ENCODE measurements at places on chromosomes 11 and 22.

DNA sequence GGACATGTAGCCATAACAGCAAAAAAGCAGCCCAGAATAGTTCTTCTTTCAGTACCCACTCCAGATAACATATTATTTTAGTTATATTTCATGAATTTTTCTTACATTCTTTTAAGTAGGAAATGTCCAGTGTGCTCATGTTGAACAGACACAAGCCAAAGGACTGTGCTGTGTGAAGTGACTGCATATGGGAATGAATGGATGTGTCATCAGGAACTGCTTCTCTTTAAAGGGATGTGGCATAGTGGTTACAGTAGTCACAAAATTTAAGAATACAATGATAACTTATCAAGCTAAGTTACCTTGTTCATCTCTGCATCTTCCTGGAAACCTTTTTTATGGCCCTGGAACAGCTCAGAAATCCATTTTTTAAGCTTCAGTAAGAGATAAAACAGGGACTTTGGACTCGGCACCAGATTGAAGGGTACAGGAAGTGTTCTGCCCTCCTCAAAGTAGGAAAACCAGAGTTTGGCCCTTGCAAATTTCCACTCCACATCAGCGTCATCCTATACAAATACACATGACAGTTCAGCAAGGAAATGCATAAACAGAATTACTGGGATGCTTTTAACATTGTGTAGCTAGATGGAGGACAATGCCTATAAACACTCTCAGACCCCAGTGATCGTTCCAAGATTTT lies 112.8 kb downstream of the TRPC6 start:
- no peak for DNase-seq

GRCh38 chr22:30869667-30870395 lies 98.7 kb downstream of the MORC2 start:
- DNase-seq: no peak

- no peak for DNase-seq
Measured at GRCh38 chr11:56659755-56660154, 3.7 kb upstream of the OR5AR1 start.

DNA sequence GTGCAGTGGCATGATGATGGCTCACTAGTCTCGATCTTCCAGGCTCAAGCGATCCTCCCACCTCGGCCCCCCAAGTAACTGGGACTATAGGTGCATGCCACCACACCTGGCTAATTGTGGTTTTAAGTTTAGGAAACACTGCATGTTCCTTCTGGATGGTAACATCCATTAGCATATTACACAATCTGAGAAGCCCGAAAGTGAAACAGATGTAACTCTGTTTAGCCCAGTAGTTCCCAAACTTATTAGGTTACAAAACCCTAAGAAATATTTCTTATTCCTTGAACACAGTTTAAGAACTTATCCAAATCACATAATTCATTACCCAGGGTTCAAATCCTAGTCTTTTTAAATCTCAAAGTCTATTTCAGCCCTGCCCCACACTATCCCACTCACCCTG lies 28.3 kb downstream of the POLDIP3 start:
- no peak for DNase-seq

- no peak for DNase-seq
Measured at GRCh38 chr11:110955776-110956175, 243.5 kb upstream of the ARHGAP20 start.

DNA sequence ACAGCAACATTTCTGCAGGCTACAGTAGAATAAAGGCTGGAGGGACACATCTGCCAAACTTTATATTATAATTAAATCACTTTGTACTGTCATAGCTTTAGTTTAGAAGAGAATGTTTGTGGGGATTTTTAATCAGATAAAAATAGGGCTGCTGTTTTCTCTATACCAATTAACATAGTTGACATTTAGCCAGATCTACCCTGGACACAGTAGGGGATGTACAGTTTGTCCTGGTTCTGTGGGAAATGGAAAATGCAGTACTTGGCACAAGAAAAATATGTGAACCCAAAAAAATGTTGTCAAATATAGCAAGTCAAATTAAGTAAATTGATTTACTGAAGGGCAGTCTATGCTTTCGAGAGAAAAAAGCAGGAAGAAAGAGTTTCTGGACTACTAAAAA lies 20.8 kb upstream of the PICALM start:
- no peak for DNase-seq

- DNase-seq: no peak
Measured at GRCh38 chr11:90476442-90477007, 253.7 kb upstream of the CHORDC1 start.

- no peak for DNase-seq
Measured at GRCh38 chr11:68541116-68541515, 80.6 kb downstream of the PPP6R3 start.

DNA sequence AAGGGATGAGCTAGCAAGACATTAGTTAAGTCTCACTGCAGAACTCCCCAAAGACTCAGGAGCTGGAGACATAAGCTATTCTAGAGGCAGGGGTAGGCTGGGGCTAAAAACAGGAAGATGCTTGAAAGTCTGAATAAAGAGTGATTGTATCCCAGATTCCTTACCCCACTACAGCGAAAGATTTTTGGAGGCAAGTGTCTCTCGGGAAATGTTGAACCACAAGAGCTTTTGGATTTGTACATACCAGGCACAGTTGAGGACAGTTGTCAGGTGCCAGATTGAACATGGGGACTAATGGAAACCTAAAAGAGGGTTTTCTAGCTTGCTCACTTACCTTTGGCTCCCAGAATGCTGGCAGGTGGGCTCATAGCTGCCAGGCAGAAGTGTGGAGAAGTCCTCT lies 43.5 kb upstream of the OR9Q1 start:
- no peak for DNase-seq

DNA sequence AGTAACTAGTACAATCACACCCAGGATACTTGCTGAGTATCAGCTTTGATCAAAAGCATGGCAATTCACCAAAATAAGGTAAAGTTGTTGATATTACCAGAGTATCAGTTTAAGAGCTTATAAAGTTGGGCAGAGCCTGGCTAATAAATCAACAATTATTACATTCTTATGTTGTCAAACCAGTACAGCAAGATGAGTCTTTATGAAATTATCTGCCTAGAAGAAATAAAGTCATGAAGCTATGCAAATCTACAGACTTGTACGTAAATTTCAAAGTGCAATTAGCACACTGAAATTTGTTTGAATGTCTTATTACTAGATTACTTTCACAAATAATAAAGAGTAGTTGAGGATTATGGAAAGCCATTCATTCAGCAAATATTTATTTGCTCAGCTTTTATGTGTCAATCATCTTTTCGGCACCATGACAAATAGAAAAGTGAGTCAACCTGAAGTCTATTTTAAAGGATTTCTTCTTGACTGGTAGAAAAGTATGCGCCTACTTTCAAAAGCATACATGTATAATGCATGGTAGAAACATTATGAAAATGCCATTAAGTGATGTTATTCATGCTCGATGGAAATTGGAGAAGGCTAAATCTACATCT lies 5.0 kb upstream of the ANO3 start:
- DNase-seq: no peak

GRCh38 chr22:23681026-23681809 lies 9.6 kb upstream of the RGL4 start:
- no peak for DNase-seq

- DNase-seq: no peak
Measured at GRCh38 chr22:42693055-42693762, 27.5 kb downstream of the A4GALT start.

DNA sequence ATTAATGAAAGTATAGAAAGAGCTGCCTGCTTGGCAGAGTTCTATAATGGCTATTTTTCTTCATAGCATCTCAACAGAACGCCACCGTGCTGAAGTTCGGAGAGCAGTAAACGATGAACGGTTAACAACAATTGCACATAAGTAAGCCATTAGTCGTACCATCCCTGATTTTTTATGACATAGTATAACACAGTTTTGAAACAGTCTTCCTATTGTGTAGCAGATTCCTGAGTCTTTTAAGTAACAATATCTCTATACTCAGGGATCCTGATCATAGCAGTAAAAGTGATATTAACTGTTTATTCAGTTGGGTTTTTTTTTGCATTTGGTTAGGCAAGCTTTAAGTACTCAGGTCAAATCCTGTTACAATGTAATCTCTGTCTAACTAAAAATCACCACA lies 8.4 kb downstream of the EMSY start:
- no peak for DNase-seq

- no peak for DNase-seq
Measured at GRCh38 chr11:59842316-59842715, 3.0 kb downstream of the CBLIF start.

GRCh38 chr11:46370253-46370652 lies 11.2 kb upstream of the MDK start:
- no peak for DNase-seq

DNA sequence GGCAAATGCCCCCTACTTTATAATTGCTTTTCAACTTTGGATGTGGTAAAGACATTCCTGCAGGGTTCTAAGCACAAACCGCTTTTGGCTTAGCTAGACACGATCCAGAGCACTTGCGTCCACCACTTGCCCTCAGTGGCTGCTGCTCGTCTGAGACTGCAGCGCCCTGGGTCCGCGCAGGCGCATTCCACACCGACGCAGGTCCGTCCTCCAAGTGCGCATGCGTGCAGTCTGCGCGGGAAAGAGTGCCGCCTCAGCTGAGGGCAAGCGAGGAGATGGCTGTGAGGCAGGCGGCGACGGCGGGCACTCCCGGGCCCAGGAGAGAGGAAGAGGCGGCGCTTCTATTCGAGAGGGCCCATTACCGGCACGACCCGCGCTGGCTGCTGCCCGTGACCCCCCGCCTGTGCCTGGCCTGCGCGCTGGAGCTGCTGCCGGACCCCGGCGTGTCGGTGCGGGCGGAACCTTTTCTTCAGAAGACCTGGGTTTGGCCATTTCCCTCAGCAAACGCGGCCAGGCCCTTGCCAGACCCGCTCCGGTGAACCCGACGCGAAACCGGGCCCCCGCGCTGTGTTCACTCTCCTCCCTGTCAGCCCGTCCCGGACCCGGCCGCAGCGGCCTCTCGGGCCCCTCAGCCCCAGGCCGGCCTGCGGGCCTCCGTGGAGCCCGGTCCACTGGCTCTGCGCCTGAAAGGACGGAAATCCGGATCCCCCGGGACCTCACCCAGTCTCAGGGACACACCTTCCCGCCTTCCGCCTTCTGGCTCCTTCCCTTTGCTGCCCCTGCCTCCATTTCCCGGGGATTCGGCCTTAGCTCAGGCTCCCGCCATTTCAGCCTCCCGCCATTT lies at the start of gene MEI1:
Gene MEI1, plus strand, starts transcription at position 240 of the 844 bp plus-strand sequence. Its CDS starts 36 bp downstream, at position 276.
- peak; percentile 79 for DNase-seq

DNA sequence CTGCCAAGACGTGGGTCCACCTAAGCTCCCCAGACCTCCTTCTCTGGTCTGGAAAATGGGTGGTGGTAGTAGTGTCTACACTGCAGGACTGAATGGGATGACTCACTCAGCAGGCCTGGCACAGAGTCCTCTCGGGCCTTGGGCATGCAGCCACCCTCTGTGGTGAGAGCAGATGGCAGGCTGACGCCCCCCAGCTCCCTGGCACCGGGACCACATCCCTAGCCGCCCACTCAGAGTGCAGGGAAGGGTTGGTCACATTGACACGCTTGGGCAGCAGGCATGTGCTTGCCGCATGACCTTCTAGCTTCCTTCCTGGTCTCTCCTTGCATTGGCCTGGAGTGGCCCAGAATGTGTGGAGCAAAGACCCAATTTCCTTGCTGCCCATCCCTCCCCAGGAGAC lies 30.7 kb upstream of the PRODH start:
- no peak for DNase-seq

- no peak for DNase-seq
Measured at GRCh38 chr22:37805810-37806277, 1.9 kb upstream of the GCAT start.

- no peak for DNase-seq
Measured at GRCh38 chr11:132099692-132100091, 729.3 kb downstream of the NTM start.

GRCh38 chr22:29385151-29385704 lies 3.1 kb downstream of the AP1B1 start:
- DNase-seq: no peak

- no peak for DNase-seq
Measured at GRCh38 chr11:119169282-119169719, 776 bp downstream of the NLRX1 start.

DNA sequence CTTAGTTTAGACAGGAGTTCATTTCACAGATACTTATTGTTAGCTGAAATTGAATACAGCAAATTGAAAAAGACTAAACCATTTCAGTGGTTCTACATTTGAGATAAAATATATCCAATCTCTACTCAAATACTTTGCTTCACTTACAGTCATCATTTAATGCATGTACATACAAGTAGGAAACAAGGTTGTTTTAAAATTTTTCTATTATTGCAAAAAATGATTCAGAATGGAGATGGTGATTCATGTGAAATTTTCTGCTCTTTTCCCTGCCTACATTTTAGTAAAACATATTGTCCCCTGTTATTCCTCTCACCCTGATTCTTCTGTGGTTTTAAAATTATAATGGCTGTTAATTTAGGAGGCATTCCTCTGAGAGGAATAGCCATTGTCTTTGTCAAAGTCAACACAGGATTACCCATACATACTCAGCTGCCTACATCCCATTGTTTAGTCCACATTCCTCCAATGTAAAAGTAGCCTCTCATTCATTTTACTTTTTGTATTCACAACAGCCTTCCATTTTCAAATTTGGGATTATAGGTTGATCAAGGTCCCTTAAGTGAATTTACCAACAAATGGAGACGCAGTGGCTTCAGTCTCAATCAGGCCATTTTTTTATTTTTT lies 60.1 kb downstream of the TRPC6 start:
- DNase-seq: no peak

- no peak for DNase-seq
Measured at GRCh38 chr11:396948-397548, 3.0 kb downstream of the PKP3 start.

GRCh38 chr11:95092549-95093324 lies 3.1 kb downstream of the ENDOD1 start:
- DNase-seq: no peak

DNA sequence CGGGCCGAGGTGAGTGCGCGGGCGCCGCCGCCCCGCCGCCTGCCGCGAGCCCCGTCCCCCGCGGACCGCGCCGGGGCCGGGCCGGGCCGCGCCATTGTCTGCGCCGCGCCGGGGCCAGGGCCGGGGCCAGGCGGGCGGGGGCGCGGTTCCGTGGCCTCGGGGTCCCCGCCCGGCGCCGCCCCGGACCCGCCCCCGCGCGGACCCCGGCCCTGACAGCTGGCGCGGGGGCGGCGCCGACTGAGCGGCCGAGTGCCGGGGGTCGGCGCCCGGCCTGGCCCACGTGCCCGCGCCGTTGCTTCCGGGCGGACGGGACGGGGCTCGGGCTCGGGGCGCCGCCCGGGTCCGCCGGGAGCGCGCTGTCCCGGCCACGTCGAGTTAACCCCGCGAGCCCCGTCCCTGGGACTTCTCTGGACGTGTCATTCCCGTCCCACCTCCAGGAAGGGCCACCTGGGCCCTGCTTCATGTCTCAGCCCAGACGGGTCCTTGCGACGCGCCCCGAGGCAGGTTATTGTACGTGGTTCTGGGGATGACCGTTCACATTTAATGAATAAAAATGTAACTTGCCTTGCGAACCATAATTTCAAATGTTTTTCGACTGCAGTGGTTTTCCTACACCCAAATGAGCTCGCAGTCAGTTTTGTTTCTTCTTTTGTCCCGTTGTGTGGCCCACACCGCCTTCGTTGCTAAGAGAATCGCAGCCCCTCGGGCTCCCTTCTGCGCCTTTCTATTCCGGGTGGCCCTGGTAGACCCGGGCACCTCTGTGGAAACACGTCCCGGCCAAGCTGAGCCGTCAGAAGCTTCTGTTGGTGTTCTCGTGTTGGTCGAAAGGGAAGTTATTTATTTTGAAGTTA lies 562 bp downstream of the ZBED4 start:
- no peak for DNase-seq

- no peak for DNase-seq
Measured at GRCh38 chr11:12090061-12090591, 20.3 kb upstream of the MICAL2 start.
